Esophagus muscularis mucosa (tissue), 4 donors: ENCODE measurements at places on chromosomes 12 and 14. TPM values are rescaled to one million over a fixed set of nuclear protein-coding genes. Genes with fewer than 3 reads are reported as not detected.

GRCh38 chr12:112950701-112951100 is 12.4 kb downstream of the OAS3 start:
- H3K4me3 ChIP-seq: no peak overlapping the region
- H3K27ac ChIP-seq: no peak overlapping the region
- DNase-seq: no peak
- H3K4me1 ChIP-seq: no peaks in the 10 kb centered on the region
- H3K27me3 ChIP-seq: no peaks in the 10 kb centered on the region

GRCh38 chr14:68193970-68194681 is 374.5 kb downstream of the RAD51B start:
- DNase-seq: no peak
- no peaks in the 10 kb centered on the region for H3K36me3 ChIP-seq
- peak overlapping the region; percentile 66 for H3K27ac ChIP-seq
- H3K4me3 ChIP-seq: no peak overlapping the region

DNA sequence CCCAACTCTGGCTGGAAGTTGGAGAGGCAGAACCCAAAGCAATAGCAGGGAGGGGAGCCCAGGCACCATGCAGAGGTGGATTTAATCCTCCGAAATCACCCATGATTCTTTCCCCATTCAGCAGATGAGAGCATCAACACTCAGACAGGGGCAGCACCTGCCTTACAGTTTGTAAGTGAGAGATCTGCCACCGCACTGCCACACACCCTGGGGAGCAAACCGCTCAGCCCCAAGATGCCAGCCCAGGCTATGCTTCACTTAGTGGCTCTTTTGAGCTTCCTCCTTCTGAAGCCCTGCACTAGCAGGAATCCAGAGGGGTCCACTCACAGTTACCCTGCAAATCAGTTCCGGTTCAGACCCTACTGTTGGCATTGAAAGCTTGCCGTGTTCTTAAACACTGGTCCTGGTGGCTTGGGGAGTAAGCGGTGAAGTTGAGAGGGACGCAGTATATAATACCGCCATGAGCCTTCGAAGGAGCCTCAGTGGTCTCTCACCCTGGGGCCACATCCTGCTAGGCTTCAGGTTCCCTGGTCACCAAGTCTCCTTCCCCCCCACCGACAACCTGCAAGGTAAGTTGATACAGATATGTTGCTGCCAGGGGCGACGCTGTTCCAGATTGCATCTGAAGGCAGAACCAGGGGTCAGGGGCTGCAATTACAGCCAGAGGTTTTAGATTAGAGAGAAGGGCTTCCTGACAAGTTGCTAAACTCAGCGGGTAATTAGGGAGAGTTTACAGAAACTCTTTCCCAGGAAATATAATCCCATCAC is 72.0 kb upstream of the CCND2 start:
- peak; percentile 86 for DNase-seq
- H3K36me3 ChIP-seq: no peaks in the 10 kb centered on the region
- H3K27ac ChIP-seq: no peak overlapping the region

DNA sequence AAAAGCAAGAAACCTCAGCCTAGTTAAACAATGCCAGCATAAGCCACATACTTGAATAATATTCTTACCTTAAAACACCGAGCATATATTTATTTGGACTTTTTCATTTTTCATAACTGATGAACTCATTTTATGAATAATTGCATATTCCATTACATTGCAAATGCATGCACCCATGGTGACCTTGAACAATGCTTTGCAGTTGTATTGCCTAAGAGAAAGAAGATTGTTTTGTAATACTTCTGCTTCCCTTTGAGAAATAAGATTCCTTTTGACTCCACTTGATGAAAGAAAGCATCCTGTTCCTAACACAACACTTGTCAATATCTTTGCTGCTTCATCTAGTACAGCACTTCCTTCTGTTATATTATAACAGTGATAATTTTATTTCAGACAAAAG is 1182.2 kb downstream of the FLRT2 start:
- no peak for DNase-seq
- no peaks in the 10 kb centered on the region for H3K27me3 ChIP-seq
- no peaks in the 10 kb centered on the region for H3K36me3 ChIP-seq
- no peak overlapping the region for H3K4me3 ChIP-seq
- H3K4me1 ChIP-seq: no peaks in the 10 kb centered on the region
- no peak overlapping the region for H3K27ac ChIP-seq

Gene CLMN
- 10.0 TPM for total RNA-seq

DNA sequence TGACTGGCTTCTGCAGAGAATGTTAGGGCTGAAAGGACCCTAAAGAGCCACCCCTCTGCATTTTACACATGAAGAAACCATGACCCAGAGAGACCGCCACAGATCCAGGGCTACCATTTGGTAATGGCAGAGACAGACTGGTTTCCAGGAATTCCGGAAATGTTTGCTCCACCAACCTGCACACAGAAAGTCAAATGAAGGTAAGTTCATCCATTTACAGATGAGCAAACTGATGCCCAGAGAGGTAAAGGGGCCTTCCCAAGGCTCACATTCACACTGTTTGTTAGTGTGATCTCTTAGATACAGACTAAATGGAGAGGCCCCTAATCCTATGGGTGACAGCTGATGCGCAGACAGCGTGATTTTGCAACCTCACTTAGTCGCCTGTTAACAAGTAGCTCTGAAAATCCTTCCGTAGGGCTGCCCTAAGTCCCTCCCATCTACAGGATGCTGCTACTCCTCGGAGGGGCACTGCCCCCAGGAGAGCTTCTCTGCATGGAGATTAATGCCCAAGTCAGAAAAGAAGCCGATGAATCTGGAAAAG is 33.8 kb downstream of the ZFP36L1 start:
- H3K4me3 ChIP-seq: no peak overlapping the region
- H3K27me3 ChIP-seq: no peaks in the 10 kb centered on the region
- H3K36me3 ChIP-seq: no peaks in the 10 kb centered on the region
- no peak for DNase-seq
- peaks cover 48% of the 10 kb centered on the region for H3K4me1 ChIP-seq

- H3K36me3 ChIP-seq: no peaks in the 10 kb centered on the region
- H3K4me1 ChIP-seq: no peaks in the 10 kb centered on the region
- H3K27ac ChIP-seq: no peak overlapping the region
- no peaks in the 10 kb centered on the region for H3K27me3 ChIP-seq
Measured at GRCh38 chr12:31801872-31802271, 73.1 kb upstream of the AMN1 start.

DNA sequence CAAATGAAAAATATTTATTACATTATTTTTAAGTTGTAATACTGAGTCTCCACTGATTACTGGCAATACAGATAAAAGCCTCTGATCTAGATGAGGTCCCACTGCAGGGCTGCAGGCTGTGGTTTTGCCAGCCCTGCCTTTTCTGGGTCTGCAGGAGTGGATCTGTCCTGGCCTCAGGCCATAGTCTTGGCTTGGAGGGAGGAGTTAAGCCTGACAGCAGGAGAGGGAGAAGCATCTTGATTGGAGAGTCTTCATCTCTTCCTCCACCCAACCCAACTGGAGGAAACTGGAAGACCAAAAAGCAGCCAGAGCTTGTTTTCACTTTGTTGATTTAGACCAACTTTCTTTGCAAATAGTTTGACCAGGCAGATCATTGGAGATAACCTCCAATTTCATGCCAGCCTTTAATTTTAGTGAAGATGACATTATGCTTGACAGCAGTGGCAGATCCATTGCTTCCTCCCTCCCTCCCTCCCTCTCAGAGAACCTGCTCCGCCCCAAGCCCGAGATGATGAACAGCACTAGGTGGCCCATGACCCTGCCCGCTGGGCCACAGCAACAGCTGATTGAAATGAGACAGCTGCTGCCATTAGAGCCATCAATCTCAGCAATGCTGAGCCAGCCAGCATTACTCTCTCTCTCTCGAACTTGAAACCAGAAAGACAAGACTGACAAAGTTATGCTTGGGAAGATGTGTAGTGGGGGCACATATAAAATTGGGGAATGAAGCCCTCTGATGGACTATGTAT is 222.4 kb downstream of the GLT1D1 start:
- no peak for DNase-seq
- H3K27ac ChIP-seq: no peak overlapping the region
- H3K4me1 ChIP-seq: no peaks in the 10 kb centered on the region

Gene SLC17A8
- not detected for total RNA-seq

- peaks cover 9% of the 10 kb centered on the region for H3K36me3 ChIP-seq
- no peak overlapping the region for H3K27ac ChIP-seq
- no peaks in the 10 kb centered on the region for H3K27me3 ChIP-seq
- no peaks in the 10 kb centered on the region for H3K4me1 ChIP-seq
- no peak for DNase-seq
Measured at GRCh38 chr12:12481631-12482030, 81.0 kb downstream of the DUSP16 start.

Gene TSPAN11
- total RNA-seq: 17.8 TPM

Gene NR1H4
- total RNA-seq: not detected

- H3K36me3 ChIP-seq: no peaks in the 10 kb centered on the region
- DNase-seq: no peak
- no peak overlapping the region for H3K4me3 ChIP-seq
- no peaks in the 10 kb centered on the region for H3K27me3 ChIP-seq
- H3K27ac ChIP-seq: no peak overlapping the region
- no peaks in the 10 kb centered on the region for H3K4me1 ChIP-seq
Measured at GRCh38 chr12:98674841-98675240, 29.8 kb downstream of the APAF1 start.

Gene IL26
- total RNA-seq: not detected

DNA sequence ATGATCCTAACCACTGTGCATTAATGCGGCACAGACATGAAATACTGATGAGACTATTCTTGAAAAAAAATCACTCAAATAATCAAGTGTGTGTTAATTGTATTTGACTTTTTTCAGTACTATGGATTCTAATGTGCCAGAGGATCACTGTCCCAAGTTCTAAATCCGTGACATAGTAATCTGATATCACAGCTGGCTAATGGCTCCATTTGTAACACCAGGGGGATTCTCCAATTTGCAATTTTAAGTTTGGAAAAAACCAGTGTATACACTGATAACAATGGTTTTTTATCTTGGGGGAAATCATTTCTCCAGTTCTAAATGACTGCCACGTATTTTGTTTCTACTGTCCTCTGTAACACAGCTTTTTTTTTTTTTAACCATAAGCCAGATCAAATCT is 33.0 kb downstream of the MPHOSPH9 start:
- H3K27ac ChIP-seq: no peak overlapping the region
- no peak overlapping the region for H3K4me3 ChIP-seq
- no peaks in the 10 kb centered on the region for H3K4me1 ChIP-seq
- H3K36me3 ChIP-seq: peaks cover 8% of the 10 kb centered on the region
- DNase-seq: no peak

DNA sequence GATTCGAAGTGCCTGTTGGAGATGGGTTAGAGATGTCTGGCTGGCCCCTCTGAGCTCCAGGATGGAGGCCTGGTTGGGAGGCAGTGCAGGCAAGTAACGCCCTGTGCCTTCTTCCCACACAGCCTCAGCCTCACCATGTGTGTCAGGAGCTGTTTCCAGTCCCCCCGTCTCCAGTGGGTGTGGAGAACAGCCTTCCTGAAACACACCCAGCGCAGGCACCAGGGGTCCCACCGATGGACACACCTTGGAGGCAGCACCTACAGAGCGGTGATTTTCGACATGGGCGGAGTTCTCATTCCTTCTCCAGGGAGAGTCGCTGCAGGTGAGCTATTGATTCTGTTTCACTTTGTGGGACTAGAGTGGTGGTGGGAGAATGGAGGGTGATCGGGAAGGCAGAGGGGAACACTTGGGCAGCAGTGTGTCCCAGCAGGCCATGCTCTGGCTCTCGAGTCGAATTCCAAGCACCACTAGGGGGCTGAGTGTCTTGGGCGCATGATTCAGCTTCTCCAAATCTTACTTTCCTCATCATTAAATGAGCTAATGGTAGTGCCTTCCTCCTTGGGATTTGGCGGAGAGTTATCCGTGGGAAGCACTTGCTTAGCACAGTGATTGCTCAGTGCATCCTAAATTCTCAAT is 6.8 kb downstream of the ACAD10 start:
- peaks cover 18% of the 10 kb centered on the region for H3K36me3 ChIP-seq
- no peak overlapping the region for H3K4me3 ChIP-seq
- no peak overlapping the region for H3K27ac ChIP-seq
- DNase-seq: no peak
- no peaks in the 10 kb centered on the region for H3K4me1 ChIP-seq

- peaks cover 79% of the 10 kb centered on the region for H3K36me3 ChIP-seq
- no peak overlapping the region for H3K4me3 ChIP-seq
- no peak for DNase-seq
- H3K27ac ChIP-seq: peak overlapping the region; percentile 2
Measured at GRCh38 chr12:132773077-132773955, 11.7 kb upstream of the ANKLE2 start.

- peaks cover 37% of the 10 kb centered on the region for H3K36me3 ChIP-seq
- H3K4me3 ChIP-seq: no peak overlapping the region
- H3K4me1 ChIP-seq: no peaks in the 10 kb centered on the region
- no peaks in the 10 kb centered on the region for H3K27me3 ChIP-seq
Measured at GRCh38 chr12:21471294-21471693, 30.1 kb downstream of the RECQL start.

Gene KCTD10
- total RNA-seq: 115 TPM

DNA sequence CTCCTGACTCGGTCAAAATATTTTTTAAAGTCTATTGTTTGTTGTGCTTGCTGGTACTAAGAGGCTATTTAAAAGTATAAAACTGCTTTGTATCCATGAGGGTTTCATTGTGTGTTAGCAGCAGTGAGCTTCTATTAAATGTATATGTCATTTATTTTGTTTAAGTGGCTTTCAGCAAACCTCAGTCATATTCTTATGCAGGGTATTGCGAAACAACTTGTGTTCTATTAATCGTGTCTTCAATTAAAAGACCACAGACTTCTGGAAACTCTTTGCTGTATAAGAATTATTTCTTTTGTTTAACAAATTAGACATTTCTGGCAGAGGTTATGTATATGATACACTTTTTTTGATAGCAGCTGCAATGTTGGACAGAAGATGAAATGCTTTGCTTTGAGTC is 6.5 kb downstream of the IAPP start:
- no peak overlapping the region for H3K4me3 ChIP-seq
- no peaks in the 10 kb centered on the region for H3K36me3 ChIP-seq
- H3K4me1 ChIP-seq: no peaks in the 10 kb centered on the region
- no peaks in the 10 kb centered on the region for H3K27me3 ChIP-seq

Gene KRT3
- not detected for total RNA-seq

Gene SERPINA12
- total RNA-seq: not detected

- no peaks in the 10 kb centered on the region for H3K4me1 ChIP-seq
- DNase-seq: no peak
- H3K4me3 ChIP-seq: no peak overlapping the region
- H3K36me3 ChIP-seq: no peaks in the 10 kb centered on the region
- H3K27me3 ChIP-seq: no peaks in the 10 kb centered on the region
- no peak overlapping the region for H3K27ac ChIP-seq
Measured at GRCh38 chr12:47415054-47415453, 290.8 kb downstream of the RPAP3 start.

Gene SMCO3
- total RNA-seq: not detected

Gene PIGH
- 23.6 TPM for total RNA-seq

Gene BRMS1L
- total RNA-seq: 6.9 TPM

GRCh38 chr12:111842556-111843396 is 748 bp downstream of the MAPKAPK5 start:
- H3K36me3 ChIP-seq: no peaks in the 10 kb centered on the region
- DNase-seq: no peak
- peak overlapping the region; percentile 93 for H3K27ac ChIP-seq
- H3K4me1 ChIP-seq: peaks cover 62% of the 10 kb centered on the region
- H3K4me3 ChIP-seq: peak overlapping the region; percentile 97

Gene ABCD2
- 0.69 TPM for total RNA-seq

- peak overlapping the region; percentile 96 for H3K27ac ChIP-seq
- no peak for DNase-seq
Measured at GRCh38 chr14:104970231-104971068, 7.7 kb downstream of the AHNAK2 start.

GRCh38 chr12:113155646-113156045 is 6.1 kb downstream of the CFAP73 start:
- peaks cover 18% of the 10 kb centered on the region for H3K4me1 ChIP-seq
- no peak overlapping the region for H3K27ac ChIP-seq
- peaks cover 18% of the 10 kb centered on the region for H3K27me3 ChIP-seq
- H3K36me3 ChIP-seq: peaks cover 35% of the 10 kb centered on the region

- H3K4me1 ChIP-seq: no peaks in the 10 kb centered on the region
- no peak overlapping the region for H3K27ac ChIP-seq
- H3K36me3 ChIP-seq: peaks cover 20% of the 10 kb centered on the region
- H3K4me3 ChIP-seq: no peak overlapping the region
- H3K27me3 ChIP-seq: no peaks in the 10 kb centered on the region
Measured at GRCh38 chr14:34851395-34851794, 23.8 kb downstream of the BAZ1A start.
